Fibroblast of the aortic adventitia (primary cell): ENCODE measurements at places on chromosomes 2 and 18. TPM values are rescaled to one million over a fixed set of nuclear protein-coding genes. Genes with fewer than 3 reads are reported as not detected.

HOXD4 gene
- total RNA-seq: 1.1 TPM in 1 of 2 replicates, not detected in the other

XPO1 gene
- 201 and 220 TPM in 2 replicates for total RNA-seq

TTR gene
- total RNA-seq: not detected in 2 replicates

FOXI3 gene
- total RNA-seq: not detected in 2 replicates

SPR gene
- total RNA-seq: 14.3 and 58.3 TPM in 2 replicates

MXD1 gene
- total RNA-seq: 4.0 and 13.1 TPM in 2 replicates

OTX1 gene
- 0.27 and 0.57 TPM in 2 replicates for total RNA-seq

PROKR1 gene
- total RNA-seq: not detected in 2 replicates

SUMO1 gene
- total RNA-seq: 68.5 and 158 TPM in 2 replicates

VIL1 gene
- not detected in 2 replicates for total RNA-seq

RAB17 gene
- 0.54 and 3.5 TPM in 2 replicates for total RNA-seq

CXCR2 gene
- not detected in 2 replicates for total RNA-seq

GALR1 gene
- under 0.01 TPM in 1 of 2 replicates, not detected in the other for total RNA-seq

RPRM gene
- total RNA-seq: 0.27 TPM in 1 of 2 replicates, not detected in the other

RGPD3 gene
- 0.41 and 0.45 TPM in 2 replicates for total RNA-seq

LRATD1 gene
- 0.08 and 0.36 TPM in 2 replicates for total RNA-seq

TXNDC2 gene
- 0.16 and 0.27 TPM in 2 replicates for total RNA-seq

AAMP gene
- 64.4 and 262 TPM in 2 replicates for total RNA-seq

DCDC2C gene
- not detected in 2 replicates for total RNA-seq

PIEZO2 gene
- 1.6 and 40.2 TPM in 2 replicates for total RNA-seq

TNFAIP6 gene
- total RNA-seq: 47.3 and 51.9 TPM in 2 replicates

CHRNG gene
- total RNA-seq: not detected in 2 replicates

THOC1 gene
- 55.4 and 104 TPM in 2 replicates for total RNA-seq

NAT8 gene
- not detected in 2 replicates for total RNA-seq

ITGB6 gene
- under 0.01 TPM in 1 of 2 replicates, not detected in the other for total RNA-seq

MAP2 gene
- 2.1 and 26.5 TPM in 2 replicates for total RNA-seq

EIPR1 gene
- total RNA-seq: 23.3 and 36.1 TPM in 2 replicates

GPR39 gene
- 0.41 and 12.7 TPM in 2 replicates for total RNA-seq

ZSWIM2 gene
- 0.18 TPM in 1 of 2 replicates, not detected in the other for total RNA-seq

PKP4 gene
- 33.3 and 38.0 TPM in 2 replicates for total RNA-seq

CTNNA2 gene
- 0.36 TPM in 1 of 2 replicates, not detected in the other for total RNA-seq

SLC14A1 gene
- total RNA-seq: 5.6 and 254 TPM in 2 replicates

VWC2L gene
- total RNA-seq: not detected in 2 replicates

ABCG5 gene
- total RNA-seq: not detected in 2 replicates
